Activated T-cell treated with anti-CD3 and anti-CD28 coated beads, Interleukin-2, amount 50 U/mL, for 4 hours (primary cell): ENCODE measurements at places on chromosomes 2 and 18.

DNA sequence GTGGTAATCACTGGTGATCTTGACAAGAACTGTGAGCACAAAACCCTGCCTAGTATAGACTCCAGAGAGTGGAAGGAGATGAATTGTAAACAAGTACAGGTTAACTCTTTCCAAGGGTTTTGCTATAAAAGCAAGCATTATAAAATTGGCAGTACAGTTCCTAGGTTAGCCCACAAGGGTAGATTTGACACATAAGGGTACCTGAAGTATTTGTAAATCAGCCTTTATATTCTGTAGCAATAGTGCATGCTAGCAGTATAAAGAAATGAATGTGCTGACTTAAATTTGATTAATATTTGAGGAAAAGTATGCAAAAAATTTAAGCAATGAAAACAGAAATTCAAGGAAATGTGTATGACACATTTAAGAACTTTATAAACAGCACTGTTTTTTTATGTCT, 42.4 kb downstream of the SP3 start:
- no peak for DNase-seq

DNA sequence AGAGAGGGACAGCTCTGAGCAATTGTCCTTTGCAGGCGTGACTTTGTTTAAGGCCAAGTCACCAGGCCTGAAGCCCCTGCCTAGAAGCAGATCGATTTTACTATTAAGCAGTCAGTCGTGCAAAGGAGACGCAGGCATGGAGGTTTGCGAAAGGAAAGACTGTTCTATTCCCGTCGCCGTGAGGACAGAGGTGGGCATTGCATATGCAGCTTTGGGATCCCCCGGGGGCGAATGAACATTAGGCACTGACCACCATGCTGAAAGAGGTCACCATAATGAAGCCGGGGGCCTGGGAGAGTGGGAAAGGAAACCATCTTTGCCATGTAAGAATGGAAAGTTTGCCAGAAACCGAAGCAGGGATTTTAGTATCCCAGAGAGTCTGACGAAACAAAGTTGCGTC, 231.6 kb downstream of the BCL11A start:
- DNase-seq, result no peak

DNA sequence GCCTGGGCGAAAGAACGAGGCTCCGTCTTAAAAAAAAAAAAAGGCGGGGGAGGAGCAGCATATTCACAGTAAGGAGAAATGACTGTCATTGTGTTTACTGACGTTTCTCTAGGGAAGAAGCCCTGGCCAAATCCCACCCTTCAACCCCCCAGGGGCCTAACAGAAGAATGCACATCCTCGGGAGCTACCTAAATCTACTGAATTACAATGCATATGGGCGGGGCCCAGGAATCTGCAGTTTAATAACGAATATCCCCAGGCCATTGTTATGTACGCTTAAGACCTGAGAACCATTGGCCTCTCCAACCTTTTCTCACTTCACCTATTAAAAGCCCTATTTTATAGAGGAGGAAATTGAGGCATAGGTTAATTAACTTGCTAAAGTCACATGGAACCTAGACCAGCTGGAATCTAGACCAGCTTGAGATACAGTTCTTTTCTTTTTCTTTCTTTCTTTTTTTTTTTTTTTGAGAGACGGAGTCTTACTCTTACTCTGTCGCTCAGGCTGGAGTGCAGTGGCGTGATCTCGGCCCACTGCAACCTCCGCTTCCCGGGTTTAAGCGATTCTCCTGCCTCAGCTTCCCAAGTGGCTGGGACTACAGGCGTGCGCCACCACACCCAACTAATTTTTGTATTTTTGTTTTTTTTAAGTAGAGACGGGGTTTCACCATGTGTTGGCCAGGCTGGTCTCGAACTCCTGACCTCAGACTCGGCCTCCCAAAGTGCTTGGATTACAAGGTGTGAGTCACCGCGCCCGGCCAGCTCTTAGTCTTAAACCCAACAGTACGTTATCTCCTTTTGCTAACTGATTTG, 708 bp upstream of the RIF1 start:
- DNase-seq, result no peak

DNA sequence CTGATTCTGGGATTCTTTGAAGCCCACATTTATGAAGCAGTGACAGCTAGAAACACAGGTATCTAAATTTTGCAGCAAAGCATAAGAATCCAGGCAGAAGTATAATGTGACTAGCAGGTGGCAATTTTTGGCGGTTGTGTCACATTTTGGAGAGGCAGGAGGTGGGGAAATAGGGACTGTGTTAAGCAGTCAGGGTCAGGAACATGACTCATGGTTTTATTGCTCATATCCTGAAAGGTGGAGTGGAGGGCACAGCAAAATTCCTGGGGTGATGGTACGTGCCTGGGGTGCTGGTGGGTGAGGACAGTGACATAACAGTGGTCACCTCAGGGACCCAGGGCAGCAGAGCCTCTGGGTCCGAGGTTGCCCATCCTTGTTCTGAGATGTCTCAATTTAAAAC, 63.5 kb upstream of the TTN start:
- DNase-seq, result no peak

- DNase-seq, result no peak
Observed at GRCh38 chr2:41234093-41234492, 782.2 kb upstream of the SLC8A1 start.

GRCh38 chr2:151052850-151053660, 208.6 kb downstream of the RBM43 start:
- no peak for DNase-seq

- DNase-seq, result no peak
Observed at GRCh38 chr18:12074736-12075135, 18.9 kb upstream of the ANKRD62 start.

GRCh38 chr18:75395137-75395536, 32.4 kb downstream of the SMIM21 start:
- DNase-seq, result no peak

- no peak for DNase-seq
Observed at GRCh38 chr2:109402980-109403840, 210.6 kb downstream of the SEPTIN10 start.

- DNase-seq, result no peak
Observed at GRCh38 chr2:37705191-37705590, 33.7 kb upstream of the CDC42EP3 start.

DNA sequence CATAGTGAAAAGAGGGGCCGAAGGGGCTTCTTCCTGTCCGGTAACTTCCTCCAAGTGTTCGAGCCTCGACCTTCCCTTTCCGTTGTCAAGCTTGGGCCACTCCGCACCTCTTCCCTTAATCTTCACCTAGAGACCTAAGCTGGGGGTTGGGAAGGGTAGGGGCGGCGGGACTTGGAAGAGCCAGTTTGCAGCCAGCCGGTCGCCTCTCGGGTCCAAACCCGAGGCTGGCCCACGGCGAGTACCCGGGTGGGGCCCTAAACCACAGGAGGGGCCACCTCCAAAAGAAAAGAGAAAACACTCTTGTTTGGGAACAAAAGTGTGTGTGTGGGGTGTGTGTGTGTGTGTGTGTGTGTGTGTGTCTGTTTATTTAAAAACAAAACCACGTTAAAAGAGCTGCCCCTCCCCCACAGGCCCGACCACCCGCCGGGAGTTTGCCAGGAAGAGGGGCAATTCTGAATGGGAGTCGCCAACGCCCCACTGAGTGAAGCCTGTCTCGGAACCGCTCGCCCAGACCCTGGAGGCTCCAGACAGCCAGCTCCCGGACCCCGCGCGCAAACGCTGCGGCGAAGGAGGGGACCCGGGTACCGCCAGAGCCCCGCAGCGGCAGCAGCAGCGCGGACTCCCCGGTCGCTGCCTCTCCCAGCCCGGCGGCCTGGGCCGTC, 488 bp upstream of the RHOB start:
- DNase-seq, result no peak

DNA sequence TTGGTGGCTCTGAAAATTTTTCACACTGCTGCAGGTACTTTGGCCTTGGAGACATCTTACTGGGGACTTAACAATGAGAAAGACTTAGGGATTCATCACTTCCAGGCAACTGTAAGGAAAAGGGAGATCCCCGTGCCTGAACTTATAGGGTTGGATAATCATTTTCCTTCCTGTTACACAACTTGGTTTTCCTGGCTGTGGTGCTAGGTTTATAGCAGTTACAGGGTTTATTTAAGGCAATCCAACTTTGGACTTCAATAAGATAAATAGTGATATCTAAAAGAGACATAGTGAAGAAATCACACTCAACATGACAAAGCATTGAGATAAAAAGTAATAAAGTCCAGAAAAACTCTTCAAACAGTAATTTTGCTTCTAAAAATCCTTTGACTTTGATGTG, 70.2 kb upstream of the RAPH1 start:
- DNase-seq, result no peak

DNA sequence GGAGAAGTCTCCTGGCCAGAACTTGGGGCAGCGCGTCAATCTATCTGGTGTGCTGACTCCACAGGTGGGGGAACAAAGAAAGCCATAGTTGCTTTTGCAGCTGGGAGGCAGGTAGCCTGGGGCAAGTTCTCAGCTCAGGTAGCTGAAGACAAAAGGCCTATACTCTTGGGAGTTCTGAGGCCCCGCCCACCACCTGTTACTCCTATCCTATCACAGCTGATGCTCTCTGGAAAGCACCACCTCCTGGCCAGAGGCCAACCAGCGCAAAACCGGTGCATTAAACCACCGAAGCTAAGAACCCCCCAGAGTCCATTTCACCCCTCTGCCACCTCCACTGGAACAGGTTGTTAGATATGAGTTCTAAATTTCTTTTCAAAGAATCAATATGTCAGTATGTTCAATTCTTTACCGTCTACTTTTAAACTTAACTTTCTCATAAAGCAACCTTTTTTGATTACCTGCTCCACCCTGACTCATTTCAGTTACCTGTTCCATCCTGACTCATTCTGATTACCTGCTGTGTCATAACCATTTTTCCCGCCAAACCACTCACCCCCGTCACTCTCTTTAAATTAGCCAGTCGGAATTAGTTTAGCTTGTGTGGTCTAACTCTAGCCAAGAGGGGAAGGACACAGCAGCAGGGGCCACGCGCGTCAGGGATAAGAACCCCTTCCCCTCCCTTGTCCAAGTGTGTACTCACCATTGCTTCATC, 43.4 kb downstream of the UPP2 start:
- no peak for DNase-seq

GRCh38 chr2:44269831-44270230, 5.4 kb upstream of the SLC3A1 start:
- no peak for DNase-seq

- no peak for DNase-seq
Observed at GRCh38 chr18:76712511-76713140, 109.7 kb upstream of the ZNF236 start.

DNA sequence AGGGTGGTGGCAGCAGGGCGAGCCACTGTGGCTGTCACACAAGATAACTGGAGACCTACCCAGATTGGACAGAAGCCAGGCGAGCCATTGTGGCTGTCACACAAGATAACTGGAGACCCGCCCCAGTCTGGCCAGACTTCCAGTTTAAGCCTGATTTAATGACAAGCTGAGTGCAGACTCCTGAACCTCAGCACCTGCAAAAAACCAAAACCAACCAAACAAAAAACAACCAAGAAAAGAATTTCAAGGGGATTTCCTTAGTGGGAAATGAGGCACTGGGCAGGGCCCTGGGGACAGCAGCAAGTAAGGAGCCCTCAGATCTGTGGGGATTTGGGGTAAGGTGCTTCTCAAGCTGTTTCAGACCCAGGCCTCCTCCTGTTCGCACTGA, 95.2 kb upstream of the BOD1L2 start:
- no peak for DNase-seq

DNA sequence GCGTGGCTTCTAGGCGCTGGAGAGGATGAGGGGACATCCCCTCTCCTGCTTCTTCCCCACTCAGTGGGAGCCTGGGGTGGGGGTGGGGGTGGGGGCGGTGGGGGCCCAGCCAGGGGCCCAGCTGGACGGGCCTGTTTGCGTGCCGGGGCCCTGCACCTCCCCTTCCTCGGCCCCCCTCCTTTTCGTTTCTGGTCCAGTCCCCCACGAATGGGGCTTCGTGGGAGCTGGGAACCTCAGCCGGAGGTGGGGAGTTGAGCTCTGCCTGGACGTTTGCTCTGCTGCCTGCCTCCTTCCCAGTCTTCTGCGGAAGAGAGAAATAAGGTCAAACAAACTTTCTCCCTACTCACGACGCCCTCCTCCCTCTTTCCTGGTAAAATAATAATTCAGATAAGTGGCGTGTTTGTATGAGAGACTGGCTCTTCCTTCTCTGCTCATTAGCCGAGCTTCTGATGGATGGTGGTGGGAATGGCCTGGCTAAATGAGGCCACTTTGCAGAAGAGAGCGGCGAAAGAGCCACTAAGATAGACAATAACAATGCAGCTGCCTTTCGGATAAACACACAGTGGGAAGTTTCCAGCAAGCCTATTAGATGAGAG, 782 bp downstream of the MTA3 start:
- no peak for DNase-seq

GRCh38 chr2:224400886-224401632, 848 bp downstream of the FAM124B start:
- DNase-seq, result no peak

- DNase-seq, result no peak
Observed at GRCh38 chr2:121297217-121297830, 12.3 kb upstream of the TFCP2L1 start.

- peak; percentile 46 for DNase-seq
Observed at GRCh38 chr2:131105950-131106801, 1.0 kb downstream of the PLEKHB2 start.

DNA sequence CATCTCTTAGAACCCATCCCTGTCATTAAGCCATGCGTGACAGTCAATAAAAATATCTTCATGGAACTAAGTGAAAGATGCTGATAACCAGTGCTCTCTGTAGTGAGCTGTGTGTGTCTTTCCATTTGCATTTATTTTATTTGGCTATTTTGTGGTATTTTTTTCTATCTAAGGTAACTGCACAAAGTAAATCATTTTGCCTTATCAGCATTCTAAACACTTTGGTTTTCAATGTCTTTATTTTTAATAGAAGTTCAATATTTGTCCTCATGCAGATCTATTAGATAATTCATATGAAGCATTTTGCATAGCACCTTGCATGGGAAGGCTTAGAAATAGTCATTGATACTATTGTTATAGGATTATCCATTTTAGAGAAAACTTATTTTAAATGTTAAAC, 163.6 kb upstream of the TANK start:
- DNase-seq, result no peak

- no peak for DNase-seq
Observed at GRCh38 chr18:62321201-62321600, 3.9 kb upstream of the TNFRSF11A start.

- no peak for DNase-seq
Observed at GRCh38 chr2:54569745-54570301, 113.7 kb downstream of the SPTBN1 start.

- DNase-seq, result no peak
Observed at GRCh38 chr2:196046123-196046917, 22.3 kb downstream of the DNAH7 start.

- no peak for DNase-seq
Observed at GRCh38 chr2:100235098-100235497, 87.2 kb downstream of the LONRF2 start.
